ENCODE measurements at places on chromosomes 4 and X.
A peak's percentile ranks its signal among the peaks of the same experiment; 100 is the strongest.

DNA sequence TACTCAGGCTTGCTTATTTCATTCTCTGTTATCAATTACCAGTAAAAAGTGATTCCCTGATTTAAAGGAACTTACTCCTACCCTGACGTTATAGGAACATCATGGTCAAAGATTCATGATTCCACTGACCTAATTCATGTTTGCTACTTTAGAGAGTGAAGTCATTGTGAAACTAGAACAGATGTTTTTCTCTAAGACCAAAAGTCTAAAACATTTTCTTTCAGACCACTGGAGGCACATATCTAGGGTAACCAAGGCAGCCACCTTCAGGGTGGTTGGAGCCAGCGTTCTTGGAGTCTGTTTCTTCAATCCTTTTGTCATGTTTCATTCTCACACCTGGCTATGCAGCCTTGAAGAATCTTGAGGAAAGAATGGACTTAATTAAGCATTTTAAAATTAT lies 77.8 kb downstream of the GALNTL6 start:
- DNase-seq, result no peak

- DNase-seq, result no peak
Measured at GRCh38 chrX:23633834-23634580, 33.3 kb upstream of the PRDX4 start.

- no peak for DNase-seq
Measured at GRCh38 chr4:95363966-95364365, 184.8 kb downstream of the UNC5C start.

GRCh38 chrX:115966920-115967319 lies 203.6 kb upstream of the AGTR2 start:
- no peak for DNase-seq

DNA sequence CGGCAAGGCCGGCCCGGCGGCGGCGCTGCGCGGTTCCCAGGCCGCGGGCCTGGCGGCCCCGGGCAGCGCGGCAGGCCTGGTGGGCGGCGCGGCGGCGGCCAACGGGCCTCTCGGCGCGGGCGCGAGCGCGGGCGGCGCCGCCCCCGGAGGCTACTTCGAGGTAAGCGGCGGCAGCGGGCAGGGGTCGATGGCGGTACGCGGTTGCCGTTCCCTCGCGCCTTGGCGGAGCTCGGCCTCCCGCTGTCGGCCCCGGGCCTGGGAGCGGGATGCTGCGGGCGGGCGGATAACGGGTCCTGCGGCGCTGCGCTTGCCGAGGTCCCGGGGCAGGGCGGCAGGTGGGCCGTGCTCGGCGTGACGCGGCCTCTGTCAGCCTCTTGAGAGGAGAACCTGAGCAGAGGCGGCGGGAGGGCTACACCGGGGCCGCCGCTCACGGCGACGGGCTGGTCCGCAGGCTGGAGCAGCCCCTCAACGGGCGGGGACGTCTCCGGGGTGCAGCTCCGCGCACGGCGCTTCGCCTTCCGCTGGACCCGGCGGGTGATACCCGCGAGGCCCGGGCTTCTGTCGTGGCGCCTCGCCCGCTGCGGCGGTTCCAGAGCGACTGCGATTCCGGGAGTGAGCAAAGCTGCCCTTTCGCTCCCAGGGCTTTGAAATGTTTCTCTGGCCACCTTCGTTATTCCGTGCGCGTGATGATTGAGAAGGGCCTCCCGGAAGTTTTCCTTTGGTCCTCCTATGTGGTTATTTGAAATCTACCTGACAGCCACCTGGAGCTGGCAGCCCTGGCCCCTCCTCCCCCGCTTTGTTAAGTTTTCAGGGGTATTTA lies 774 bp downstream of the FAM193A start:
- peak; percentile 13 for DNase-seq

GRCh38 chr4:88297212-88297516 lies 12.8 kb upstream of the PPM1K start:
- no peak for DNase-seq

DNA sequence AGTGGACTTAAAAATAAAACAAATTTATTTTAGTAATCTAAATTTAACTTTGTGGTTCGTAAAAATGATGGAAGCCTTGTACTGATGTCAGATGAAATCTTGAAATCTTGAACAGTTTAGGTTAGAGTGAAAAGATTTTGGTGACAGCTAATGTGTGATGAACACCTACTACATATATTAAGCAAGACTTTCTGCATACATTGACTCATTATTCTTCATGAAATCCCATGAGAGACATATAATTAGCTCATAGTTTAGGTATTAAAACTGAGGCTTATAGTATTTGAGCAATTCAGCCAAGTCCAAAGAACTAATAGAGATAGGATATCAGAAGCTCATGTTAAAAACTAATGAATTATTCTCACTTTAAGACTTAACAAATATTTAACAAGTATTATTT lies 66.9 kb upstream of the PCDH7 start:
- no peak for DNase-seq

DNA sequence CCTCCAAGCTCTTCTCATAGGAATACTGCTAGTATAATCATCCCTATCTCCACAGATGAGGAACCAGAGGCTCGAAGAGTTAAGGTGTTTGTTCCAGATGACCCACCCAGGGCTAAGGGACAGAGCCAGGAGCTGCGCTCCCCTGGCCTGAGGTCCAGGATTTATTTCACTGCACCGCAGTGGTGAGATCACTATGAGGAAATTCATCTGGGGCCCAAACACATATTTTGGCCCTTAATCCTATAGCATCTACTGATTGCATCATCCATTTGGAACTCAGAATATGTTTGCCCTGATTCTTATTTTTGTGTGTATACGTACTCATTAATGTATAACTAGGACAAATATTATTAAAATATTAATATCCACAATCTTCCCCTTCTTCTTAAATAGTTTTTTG lies 100.1 kb upstream of the RBPJ start:
- no peak for DNase-seq

- DNase-seq, result no peak
Measured at GRCh38 chr4:118396881-118397622, 44.2 kb upstream of the PRSS12 start.

DNA sequence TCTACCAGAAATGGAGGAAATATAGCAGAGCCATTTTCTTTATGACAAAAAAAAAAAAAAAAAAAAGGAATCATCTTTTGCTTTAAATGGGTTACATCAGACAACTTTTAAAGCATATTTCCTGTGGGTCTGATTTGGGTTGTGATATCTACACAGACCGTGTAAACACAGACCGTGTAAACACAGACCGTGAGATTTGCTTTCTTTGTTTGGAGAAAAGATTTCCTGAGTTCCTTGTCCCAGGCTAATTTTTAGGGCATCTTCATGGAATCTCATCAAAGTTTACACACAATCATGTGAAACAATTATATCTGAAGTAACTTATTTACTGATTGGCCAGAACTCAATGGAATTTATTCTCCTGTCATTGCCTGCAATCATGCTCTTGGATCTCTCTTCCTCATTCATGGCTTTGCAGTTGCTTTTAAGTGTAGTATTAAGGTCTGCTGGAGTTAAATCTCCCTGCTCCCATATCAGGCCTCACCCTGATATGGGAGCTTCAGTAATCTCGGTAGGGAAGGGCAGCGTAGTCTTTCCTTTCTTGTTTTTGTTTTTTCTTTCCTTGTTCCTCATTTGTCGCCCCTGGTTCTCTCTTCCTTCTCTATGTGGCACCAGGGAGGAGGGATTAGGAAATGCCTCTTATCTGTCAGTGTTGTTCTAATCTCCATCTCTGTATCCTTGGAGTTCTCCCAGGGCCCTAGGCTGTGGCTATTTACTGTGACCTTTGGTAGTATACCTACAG lies 248.6 kb upstream of the JADE1 start:
- no peak for DNase-seq

GRCh38 chrX:31604629-31605221 lies 532.9 kb upstream of the FTHL17 start:
- DNase-seq, result no peak

DNA sequence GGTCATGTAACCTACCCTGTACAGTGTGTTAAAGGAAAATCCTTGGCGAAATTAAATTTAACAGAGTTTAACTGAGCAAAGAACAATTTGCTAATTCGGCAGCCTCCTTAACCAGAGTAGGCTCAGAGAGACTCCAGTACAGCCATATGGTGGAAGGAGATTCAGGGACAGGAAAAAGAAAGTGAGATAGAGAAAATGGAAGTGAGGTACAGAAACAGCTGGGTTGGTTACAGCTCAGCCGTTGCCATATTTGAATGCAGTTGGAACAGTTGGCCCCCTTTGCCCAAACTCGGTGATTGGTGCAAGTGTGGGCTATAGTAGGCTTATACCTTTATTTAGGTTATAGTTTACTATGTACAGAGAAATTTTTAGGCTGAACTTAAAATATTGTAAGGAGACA lies 48.8 kb upstream of the GBA3 start:
- no peak for DNase-seq

DNA sequence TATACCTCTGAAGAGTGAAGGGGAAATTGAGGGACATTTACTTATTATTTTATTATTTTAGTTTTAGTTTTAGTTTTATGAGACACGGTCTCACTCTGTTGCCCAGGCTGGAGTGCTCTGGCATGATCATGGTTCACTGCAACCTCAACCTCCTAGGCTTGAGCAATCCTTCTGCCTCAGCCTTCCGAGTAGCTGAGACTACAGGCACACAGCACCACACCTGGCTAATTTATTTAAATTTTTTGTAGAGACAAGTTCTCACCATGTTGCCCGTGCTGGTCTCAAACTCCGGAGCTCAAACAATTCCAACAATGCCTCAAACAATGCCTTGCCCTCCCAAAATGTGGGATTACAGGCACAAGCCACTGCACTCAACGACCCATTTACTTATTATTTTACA lies 68.4 kb upstream of the BMP2K start:
- no peak for DNase-seq
